ENCODE measurements at places on chromosomes 2 and 18.

- DNase-seq: no peak
Observed at GRCh38 chr18:36162981-36163380, 24.3 kb upstream of the MOCOS start.

DNA sequence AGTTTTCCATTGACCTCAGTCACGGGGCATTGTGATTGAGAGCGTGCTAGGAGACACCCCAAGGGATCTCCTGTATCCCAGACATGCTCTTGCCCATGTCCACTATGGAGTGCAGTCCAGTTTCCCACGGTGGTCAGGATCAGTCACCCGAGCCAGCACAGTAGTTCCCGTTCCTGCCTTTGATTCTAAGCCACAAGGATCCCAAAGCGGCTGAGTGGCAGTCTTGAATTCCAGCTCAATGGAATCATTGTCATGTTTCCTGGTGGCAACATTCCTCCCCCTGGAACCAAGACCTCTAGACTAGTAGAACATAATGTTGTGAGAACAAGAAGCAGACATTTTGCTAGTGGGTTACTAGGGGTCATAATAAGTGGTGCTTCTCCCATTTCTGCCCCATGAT is 154.3 kb downstream of the SEPTIN10 start:
- no peak for DNase-seq

DNA sequence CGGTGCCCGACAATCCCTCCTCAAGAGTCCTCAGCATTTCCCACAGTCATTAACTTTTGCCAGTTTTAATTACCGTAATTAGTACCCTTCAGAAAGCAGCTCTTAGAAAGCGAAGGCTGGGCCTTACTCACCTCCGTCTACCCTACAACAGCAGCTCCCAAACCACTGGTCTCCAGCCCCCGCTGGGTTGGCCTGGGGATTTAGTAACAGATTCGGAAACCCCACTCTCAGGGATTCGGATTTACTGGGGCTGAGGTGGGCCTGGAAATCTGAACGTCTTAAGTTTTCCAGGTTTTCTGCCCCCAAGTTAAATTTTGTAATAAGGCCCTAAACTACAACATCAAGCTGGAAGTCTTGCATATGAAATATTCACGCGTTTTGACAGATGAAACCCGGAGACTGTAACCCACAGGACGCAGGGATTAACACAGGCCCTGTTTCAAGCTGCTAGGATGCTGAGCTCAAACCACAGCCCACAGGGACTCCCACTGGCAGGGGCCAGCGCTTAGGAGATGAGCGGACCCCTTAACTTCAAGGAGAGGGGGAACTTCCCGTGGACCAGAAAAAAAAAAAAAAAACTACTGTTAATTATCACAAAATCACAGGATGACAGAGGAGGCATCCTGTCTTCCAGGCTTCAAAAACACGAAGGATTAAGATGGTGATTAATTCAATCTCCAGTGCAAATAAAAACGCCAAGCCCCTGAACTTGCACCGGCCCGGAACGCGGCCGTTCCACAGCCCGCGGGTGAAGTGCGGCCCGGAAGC is 985 bp downstream of the ILKAP start:
- DNase-seq: no peak

GRCh38 chr18:2589345-2590068 is 18.1 kb downstream of the NDC80 start:
- DNase-seq: peak; percentile 24

GRCh38 chr2:3282056-3282998 is 95.3 kb downstream of the EIPR1 start:
- no peak for DNase-seq
